ENCODE measurements at places on chromosomes 5 and 9.

DNA sequence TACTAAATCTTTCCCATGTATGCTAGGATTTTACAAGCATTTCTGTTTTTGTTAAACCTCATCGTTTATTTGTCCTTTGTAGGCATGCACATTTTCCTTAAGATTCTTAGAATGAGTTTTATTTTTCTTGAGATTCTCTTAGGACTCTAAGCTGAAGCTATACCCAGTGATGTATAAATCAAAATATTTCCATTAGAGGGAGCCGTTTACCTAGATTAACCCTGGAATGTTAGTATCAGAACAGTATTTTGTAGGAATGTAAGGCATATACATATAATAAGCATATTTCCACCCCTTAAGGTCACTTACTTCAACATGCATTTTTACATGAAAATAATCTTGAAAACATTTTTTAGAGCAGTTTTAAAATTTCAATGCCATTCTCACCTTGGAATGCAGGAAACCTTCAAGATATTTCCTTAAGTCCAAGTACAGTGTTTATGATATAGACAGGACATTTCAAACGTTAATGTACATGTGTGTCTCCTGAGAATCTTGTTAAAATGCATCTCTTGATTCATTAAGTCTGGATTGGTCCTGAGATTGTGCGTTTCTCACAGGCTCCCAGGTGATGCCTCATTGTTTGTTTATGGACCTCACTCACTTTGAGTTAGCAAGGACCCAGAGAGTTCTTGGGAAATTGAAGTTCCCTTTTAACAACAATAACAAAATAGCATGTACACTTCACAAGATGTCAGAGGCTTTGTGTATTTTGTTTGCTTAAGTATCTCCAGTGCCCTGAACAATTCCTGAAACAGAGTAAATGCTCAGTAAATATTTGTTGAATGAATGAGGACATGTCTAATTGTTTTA lies 34.9 kb upstream of the FCHO2 start:
- DNase-seq: no peak

DNA sequence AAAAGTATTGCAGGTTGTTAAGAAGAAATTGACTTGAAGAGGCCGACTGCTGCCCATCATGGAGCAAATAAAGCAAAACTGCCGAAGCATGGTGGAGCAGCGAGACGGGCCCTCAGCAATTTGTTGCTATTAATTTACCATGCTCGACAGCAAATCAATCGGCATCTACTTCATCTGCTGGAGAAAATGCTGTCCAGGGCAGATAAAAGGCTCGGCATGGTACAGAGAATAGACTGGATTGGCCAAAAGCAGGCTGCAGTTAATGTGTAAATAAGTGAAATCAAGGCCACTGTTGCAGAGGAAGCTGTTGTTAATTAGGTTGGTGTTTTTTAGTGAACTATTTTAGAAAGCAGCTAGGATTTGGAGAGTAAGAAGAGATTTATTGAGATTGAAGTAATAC lies 8.3 kb downstream of the TLE4 start:
- no peak for DNase-seq

GRCh38 chr9:17761984-17762676 lies 183.3 kb downstream of the SH3GL2 start:
- DNase-seq: no peak

DNA sequence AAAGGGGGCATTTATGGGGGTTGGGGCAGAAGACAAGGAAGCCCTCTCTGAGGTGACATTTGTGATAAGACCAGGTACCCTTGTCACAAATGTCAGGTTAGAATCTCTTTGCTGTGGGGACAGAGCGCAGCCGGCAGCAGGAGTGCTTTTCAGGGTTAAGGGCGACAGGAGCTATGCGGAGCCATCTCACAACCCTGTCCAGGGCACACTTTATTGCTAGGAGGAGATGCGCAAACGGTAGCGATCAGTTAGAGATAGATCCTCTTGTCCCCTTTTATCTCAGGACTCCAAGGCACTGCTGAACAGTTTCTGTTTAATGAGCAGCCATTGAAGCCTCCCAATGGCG lies 438 bp upstream of the LAMC3 start:
- DNase-seq: no peak

- DNase-seq: no peak
These were observed 30.8 kb upstream of the ALDH1A1 start for GRCh38 chr9:72983512-72984225.

GRCh38 chr9:101791938-101792337 lies 53.5 kb upstream of the GRIN3A start:
- no peak for DNase-seq

- no peak for DNase-seq
These were observed 42.2 kb downstream of the NIPAL4 start for GRCh38 chr5:157502143-157502647.
